ENCODE measurements at places on chromosomes 1 and 21.

DNA sequence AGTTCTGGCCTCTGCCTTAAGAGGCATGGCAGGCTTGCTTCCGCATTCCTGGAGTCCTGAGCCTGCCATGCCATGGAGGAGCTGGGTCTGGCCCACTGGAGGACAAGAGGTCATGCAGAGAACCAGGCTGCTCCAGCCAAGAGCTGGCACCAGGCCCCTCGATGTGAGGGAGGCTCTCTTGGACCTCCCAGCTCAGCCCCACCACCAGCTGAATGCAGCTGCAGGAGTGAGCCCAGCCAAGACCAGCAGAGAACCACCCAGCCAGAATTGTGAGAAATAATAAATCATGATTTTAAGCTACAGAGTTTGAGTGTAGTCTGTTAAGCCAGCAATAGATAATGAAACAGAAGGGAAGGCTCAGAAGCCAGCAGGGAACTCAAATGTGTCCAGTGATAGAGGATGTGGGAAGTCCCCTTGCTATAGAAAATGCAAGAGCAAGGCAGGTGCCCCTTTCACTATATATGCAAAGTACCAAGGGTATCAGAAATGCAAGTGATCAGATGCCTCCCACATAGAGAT lies 118.4 kb downstream of the HIVEP3 start:
- no peak for DNase-seq

DNA sequence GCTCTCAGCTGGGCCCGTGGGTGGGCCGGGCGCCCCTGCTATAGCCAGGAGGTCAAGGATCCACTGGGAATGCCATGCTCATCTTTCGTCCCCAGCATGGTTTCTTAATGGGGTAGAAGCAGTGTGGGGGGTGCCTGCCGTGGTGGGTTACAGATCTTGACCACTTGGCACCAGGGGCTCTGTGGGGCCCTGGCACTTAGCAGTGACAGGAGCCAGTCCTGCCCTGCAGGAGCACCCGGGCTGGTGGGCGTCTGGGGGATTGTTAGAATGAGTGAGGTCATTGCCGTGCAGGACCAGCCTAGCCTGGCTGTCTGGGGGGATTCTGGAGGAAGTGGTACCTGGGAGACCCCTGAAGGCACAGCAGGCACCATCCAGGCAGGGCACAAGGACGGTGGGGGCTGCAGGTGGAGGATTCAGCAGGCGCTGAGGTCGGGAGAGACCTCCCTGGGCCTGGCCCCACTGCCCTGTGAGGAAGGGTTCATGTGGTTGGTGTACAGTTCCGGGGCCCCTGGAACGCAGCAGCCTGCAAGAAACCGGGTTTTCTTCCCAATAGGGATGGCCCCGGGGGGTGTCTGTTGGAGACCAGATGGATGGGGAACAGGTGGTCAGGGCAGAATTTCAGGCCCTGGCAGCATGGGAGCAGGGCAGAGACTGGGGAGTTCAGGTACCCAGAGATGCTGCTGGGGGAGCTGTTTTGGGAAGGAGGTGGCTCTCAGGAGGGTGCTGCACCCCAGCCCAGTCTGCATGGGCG lies 4.8 kb downstream of the AIRE start:
- DNase-seq: no peak

- no peak for DNase-seq
These were observed 14.2 kb downstream of the UCK2 start for GRCh38 chr1:165841582-165842017.

DNA sequence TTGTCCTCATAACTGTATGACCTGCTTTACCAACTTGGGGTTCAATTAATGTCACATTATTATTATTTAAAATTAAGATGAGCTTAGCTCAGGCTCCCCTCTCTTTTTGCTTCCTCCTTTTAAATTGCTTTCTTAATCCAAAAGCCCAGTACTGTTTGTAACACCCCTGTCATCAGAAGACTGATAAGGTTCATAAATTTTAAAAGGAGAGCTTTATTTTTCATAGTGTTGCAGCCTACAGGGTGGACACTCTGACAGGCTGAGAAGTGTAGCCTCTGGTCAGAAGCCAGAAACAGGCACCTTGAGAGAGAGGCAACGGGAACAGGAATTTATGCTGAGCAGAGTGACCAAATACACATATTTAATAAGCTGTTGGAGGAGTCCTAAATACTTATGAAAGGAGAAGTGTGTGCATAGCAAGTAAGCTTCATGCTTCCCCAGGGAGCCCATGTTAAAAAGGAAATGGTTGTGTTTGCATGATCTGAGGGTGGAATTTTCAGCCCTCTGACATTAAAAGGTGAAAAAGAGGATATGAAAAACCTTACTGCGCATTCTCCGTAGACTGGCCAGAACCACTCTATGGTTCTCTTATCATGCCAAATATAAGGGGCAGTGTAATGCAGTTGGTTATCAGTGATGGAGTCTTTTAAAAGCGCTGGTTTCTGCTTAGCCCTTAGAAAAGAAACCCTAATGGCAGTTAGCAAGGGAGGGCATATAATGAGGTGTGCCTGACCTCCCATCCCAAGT lies 30.5 kb upstream of the FGGY start:
- no peak for DNase-seq

- DNase-seq: no peak
These were observed 29.9 kb upstream of the CAMSAP2 start for GRCh38 chr1:200708769-200709168.

- no peak for DNase-seq
These were observed 130.4 kb downstream of the AJAP1 start for GRCh38 chr1:4784761-4785160.

DNA sequence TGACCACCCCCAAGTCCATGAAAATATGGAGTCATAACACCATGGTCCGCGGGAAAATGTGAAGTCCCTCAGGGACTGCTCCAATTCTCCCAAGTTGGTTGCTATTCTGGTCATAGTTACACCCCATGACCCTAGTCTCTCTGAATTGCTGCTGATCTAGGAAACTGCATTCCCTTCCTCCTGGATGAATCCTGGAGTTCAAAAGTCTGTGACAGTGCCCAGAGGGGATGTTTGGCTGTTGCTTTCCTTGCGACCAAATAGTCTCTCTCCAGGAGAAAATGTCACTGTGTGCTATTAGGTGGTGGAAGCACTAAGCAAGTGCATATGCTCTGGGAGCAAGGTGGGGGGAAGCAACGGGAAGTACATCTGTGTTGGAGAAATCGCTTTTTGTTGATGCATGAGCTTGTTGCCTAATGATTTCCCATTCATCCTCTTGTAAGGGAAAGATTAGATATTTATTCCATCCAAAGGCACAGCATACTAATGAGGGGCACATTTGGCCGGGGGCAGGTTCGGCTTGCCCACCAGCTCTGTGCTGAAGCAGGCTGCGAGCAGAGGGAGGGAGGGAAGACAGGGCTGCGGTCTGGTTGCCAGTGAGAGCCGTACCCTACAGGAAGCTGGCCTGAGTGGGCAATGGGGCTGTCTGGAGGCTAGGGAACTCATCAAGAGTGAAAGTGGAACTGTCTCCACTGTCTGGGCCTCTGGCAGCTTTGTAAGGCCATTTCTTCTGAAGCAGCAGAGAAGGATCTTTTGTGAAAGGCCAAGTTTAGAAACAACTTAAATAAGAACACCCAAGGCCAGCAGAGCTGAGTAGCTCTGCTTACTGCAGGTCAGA lies 27.2 kb downstream of the SYT6 start:
- DNase-seq: no peak

GRCh38 chr21:14620152-14620551 lies 74.0 kb upstream of the SAMSN1 start:
- DNase-seq: no peak

- no peak for DNase-seq
These were observed 661.8 kb downstream of the MATN1 start for GRCh38 chr1:30061292-30062220.
